ENCODE measurements at places on chromosomes 1 and 21.

DNA sequence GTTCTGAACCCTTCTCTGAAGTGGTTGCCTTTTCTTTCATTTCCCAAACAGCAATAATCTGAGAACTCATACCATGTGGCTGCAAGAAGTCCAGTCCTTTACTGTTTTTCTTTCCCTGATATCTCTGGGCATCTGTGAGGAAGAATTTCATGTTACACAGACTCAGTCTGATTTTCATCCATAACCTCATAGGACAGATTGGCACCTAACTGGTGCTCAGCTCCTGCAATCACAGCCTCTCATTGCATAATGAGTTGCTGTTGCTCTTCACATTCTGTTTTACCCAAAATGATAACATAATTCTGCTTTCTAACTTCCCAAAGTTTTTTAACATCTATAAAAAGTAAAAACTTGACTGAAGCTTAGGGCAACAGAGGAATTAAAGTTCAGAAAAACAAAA lies 472.2 kb upstream of the PBX1 start:
- DNase-seq = no peak

DNA sequence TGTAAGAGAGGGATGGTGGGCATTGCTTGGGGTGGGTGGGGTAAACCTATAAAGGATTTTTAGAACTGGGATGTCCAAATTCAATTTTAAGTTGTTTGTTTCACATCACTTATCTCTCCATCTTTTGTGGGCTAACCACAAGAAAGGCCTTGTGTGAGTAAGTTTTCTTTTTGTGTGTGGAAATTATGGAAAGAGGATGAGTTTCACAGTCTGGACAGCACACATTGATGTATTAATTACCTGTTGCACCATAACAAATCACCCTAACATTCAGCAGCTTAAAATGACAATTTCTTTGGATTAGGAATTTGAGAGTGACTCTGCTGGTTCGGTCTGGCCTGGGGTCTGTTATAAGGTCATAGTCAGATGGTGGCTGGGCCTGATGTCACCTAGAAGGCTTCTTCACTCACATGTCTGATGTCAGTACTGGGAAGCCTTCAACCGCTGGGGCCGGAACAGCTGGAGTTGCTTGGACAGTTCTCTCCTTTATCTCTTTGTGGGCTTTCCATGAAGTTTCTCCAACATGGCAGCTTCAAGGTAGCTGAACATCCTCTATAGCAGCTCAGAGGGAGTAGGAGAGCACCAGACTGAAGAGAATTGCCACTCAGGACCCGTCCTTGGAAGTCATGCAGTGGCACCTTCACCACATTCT lies 2.0 kb upstream of the COL9A2 start:
- DNase-seq = no peak

GRCh38 chr21:38306433-38307141 lies 49.8 kb downstream of the KCNJ15 start:
- DNase-seq = no peak

DNA sequence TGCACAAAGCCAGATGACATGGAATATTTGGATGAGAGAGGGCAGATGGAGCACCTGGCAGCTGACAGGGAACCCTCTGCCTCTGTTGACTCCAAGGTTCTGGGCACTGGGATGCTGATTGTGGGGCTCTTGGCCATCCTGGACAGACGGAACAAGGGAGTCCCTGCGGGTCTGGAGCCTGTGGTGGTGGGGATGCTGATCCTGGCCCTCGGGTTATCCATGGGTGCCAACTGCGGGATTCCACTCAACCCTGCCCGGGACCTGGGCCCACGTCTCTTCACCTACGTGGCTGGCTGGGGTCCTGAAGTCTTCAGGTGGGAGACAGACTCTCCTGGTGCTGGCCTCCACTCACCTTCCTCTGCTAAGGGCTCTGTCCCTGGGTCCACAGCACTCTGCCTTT lies 1.8 kb upstream of the ATP8B2 start:
- no peak for DNase-seq

DNA sequence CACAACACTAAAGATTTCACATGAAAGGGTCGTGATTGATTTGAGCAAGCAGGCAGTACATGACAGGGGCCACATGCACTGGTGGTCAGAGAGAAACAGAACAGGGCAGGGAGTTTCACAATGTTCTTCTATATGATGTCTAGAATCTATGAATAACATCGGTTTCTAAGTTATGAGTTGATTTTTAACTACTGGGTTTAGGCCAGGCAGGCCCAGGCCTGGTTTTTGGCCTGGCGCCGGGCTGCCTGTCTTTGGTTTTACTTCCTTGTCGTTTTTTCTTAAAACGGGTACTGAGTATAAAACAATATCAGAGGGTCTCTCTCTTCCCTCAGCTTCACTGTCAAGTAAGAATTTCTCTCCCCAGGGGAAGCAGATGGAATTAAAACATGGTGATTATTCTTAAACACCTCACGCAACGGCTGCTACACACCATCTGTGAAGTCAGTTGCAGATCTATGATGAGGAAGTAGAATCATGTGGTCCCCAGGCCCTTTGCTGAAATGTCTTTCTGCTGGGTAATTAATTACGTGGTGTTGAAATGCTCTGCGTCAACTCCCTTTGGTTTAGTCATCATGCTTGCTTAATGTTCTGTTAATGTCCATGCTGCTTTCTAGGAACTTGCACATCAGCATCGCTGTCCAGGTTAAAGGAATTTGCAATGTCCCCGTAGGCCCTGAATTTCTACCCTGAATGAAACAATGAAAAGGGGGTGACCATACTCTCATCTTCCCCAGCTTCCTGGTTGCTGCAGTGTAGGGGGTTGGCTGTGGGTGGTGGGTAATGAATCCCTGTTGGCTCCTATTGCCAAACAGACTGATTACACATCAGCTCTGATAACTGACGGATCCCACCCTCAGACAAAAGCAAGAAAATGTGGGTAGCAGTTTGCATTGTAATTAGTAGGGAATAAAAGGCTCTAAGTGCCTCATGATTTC lies 70.3 kb downstream of the SERINC2 start:
- DNase-seq = no peak

DNA sequence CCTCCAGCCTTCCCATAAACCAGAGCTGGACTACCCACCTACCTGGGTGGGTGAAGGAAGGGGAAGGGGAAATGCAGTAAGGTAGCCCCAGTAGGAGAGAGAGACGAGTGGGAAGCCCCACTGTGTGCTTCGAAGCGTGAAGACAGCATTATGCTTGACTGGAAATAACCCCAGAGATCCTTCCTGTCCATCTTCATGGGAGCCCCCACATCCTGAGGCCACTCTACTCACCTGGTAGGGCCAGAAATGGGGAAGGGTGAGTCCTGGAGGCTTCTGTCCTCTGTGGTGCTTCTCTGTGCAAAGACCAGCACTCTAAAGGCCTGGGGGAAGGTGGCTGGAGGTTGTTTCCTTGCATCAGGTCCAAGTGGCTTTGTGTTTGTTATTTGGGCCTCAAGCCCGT lies 10.0 kb upstream of the RASSF5 start:
- no peak for DNase-seq

GRCh38 chr1:198901266-198901665 lies 262.4 kb downstream of the PTPRC start:
- no peak for DNase-seq

DNA sequence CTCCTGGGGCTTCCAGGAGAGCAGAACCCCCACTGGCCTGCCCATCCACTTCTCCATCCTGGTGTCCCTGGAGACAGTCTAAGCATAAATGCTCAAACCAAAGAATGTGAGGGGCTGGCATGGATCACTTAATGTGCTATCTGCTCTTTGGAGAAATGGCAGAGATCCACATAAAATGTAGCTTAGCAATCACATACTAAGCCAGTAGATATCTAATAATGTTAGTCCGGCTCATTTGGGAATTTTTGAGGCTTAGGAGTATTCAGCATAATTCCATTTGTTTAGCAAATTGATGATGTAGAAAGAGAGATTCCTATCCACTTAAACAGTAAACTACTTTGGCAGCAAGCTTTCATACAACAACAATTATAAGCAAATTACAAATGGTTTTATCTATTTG lies 90.7 kb downstream of the TENT5C start:
- DNase-seq = no peak

DNA sequence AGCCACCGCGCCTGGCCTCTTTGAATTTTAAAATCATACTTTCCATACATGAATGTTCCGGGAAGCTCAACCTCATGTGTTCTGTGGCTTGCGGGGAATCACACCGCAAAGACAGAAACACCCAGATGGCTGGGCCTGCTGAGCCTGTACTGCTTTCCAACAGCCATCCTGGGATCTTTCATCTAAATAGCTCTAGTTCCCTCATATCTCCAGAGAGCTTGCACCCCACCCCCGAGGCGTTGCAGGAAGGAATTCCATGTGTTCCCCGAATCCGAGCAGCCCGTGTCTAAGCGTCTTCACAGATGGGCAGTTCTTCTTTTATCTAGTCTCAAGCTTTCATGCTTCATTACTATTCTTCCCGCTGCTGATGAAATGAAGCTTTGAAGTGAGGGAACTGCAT lies 66.4 kb downstream of the IGSF21 start:
- DNase-seq = no peak

DNA sequence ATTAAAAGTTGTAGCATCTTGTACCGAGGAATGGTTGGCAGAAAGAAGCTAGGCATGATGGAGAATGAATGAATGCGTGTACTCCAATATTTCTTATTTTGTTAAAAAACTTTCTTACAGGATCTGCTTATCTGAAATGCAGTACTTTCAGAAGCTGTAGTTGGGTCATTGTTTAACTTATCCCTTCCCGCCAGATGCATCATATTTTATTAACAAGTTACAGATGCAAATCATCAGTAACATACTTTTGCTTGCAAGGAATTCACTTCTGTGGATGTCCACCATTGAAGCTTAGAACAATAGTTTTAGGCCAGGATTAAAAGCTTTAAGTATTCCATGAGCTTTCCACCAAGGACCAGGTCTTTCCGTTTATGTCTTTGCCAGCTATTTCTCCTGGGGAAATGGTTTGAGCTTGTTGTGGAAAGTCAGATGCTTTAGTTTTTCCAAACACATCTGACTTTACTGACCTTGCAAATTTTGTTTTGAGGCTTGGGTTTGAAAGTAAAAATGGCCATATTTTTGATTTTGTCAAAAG lies 65.4 kb downstream of the PATJ start:
- no peak for DNase-seq

DNA sequence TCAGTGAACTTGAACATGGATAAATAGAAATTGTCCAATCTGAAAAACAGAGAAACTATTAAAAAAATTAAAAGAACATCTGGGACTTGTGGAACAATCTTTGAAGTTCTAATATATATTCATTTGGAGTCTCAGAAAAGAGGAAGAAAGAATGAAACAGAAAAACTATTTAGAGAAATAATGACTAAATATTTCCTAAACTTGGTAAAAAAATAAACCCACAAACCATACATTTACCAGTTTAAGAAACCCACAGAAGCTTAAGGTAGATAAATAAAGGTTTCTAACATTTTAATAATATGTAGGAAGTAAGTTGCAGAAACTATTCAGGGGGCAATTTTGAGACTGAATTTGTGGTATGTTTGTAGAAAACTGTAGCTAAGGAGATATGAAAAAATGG lies 437.8 kb downstream of the PTBP2 start:
- DNase-seq = no peak

DNA sequence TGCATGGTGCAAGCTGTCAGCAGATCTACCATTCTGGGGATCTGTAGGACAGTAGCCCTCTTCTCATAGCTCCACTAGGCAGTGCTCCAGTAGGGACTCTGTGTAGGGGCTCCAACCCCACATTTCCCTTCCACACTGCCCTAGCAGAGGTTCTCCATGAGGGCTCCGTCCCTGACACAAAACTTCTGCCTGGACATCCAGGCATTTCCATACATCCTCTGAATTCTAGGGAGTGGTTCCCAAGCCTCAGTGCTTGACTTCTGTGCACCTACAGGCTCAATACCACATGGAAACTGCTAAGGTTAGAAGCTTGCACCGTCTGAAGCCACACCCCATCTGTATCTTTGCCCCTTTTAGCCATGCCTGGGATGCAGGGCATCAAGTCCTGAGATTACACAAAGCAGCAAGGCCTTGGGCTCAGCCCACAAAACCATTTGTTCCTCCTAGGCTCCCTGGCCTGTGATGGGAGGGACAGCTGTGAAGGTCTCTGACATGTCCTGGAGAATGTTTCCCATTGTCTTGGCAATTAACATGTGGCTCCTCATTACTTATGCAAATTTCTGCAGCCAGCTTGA lies 117.0 kb upstream of the NFIA start:
- no peak for DNase-seq

DNA sequence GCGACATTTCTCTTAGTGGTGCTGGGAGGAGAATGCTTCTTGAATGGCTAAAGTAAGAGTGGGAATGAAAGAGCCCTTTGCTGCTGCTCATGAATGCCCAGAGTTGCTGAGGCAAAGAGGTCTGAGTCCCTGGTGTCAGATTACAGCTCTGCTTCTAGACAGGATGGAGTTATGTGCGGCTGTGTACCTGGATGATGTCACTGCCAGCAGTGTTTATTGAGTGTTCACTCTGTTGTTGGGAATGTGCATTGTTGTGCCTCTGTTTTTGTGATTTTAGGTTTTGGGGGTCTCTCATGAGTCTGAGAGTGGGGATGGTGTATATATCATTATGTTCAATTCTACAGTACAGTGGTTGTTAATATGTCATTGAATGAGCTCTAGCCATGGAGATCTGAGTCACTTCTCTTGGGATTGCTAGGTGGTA lies 2.7 kb downstream of the CDC14A start:
- DNase-seq = no peak

DNA sequence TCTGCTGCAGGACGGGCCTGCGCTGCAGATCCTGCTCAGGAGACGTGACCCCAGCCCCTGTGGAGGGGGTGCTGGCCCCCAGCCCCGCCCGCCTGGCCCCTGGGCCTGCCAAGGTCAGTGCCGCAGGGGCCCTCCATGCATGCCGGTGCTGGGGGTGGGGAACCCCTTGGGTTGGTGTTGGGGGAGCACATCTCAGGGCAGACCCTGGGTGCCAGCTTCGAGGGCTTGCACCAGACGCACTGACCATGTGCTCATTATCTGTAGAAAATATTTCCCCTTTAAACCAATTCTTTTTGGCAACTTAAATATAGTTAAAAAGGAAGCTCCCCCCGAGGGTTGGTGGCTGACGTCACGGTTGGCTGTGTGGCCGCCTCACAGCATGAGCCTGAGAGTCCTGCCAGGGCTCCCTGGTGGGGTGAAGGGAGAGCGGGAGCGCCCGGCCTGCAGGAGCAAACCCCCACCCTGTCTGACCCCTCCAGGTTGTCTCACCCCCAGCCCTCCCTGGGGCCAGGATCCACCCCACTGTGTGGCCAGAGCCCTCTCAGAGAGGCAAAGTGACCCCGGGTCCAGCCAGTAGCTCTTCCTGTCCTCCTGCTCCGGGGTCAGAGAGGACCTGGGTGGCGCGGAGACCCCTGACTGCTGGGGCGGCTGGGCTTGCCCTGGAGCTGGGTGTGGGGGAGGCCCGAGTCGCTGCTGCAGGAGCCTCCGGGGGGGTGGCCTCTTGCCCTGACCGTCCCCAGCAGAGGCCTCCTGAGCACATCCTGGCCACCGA lies 5.3 kb upstream of the PFKL start:
- no peak for DNase-seq

- DNase-seq = no peak
These were observed 41.5 kb downstream of the CAPN9 start for GRCh38 chr1:230788561-230789275.

GRCh38 chr1:83596331-83596730 lies 402.6 kb downstream of the TTLL7 start:
- no peak for DNase-seq

All from activated CD4-positive, alpha-beta T cell treated with anti-CD3 and anti-CD28 coated beads, Interleukin-2, amount 50 U/mL, for 4 hours (primary cell).